ENCODE measurements at places on chromosomes 4 and X.

DNA sequence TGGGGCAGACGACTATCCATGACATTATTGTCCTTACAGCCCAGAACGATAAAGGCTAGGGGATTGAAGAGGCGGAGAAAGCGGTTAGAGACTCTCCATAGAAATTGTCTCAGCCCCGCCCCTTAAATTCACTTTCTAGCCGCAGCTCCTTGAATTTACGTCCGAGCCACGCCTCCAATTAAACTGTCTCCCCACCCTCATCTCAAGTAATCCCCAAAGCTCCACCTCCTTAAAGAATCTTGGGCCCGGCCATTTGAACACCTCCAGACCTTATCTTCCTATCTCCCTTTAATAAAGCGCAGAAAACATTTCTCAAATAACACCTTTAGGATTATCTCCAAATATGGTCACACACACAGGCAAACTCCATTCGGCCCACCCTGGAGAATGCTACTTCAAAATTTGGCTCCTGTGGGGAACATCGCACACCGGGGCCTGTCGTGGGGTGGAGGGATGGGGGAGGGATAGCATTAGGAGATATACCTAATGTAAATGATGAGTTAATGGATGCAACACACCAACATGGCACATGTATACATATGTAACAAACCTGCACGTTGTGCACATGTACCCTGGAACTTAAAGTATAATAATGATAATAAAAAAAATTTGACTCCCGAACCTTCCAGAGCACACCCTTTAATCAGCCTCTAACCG is 7.2 kb upstream of the MAGIX start:
- no peak for DNase-seq

DNA sequence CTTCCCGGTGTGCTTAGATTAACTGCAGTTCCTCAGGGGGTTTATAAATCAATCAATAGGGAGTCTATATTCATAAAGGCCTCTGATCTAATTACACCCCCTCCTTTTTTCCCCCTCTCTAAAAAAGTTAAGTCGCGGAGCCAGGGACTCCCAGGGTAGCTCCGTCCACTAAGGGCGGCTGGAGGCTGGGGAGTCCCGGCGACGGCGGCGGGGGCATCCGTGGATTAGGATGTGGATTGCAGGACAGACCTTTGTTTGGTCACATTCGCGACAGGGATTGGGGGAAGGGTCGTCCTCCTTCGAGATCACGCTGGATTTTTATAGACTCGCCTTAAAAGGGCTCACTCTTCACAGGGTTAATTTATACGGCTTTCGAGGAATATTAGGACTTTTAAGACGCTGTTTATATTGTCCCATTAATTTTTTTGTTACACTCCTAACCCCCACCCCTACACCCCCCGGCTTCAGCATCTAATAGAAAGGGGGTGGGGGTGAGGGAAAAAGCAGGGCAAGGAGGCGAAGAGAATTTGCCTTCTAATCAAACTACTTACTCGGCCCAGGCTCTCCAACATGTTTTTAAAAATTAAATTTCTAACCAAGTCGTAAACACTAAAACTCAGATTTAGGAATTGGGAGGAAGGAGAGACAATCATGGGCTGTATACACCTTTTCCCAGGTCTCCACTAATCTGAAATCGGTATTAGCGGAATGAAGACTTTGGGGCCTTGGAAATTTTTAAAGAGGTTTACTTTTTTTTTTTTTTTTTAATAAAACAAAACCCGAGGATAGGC is 8.5 kb downstream of the PITX2 start:
- DNase-seq = no peak

DNA sequence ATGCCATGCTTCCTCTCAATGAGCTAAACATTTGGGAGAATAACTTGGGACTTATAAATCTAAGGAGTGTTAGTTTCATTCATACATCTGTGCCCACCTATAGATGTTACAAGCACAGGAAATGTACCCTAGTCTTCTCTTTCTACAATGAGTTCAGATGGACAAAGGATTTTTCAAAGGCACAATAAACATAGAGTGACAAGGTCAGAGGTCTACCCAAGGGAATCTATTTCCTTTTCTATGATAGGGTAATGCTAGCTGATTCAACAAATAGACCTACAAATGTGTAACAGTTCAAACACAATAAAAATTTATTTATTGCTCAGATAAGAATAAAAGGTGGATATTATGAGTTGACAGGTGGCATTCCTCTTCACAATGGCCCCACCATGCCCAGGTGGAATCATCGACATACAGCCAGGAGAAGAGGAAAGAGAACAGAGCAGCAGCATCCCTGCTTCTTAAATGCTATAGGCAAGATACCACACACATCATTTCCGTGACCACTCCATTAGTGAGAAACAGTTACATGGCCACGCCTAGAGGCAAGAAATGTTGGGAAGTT is 421.8 kb downstream of the HNRNPD start:
- no peak for DNase-seq

GRCh38 chr4:128686810-128687209 is 122.7 kb upstream of the JADE1 start:
- no peak for DNase-seq

- no peak for DNase-seq
These were observed 1.1 kb downstream of the ITGB1BP2 start for GRCh38 chrX:71302461-71303213.

- no peak for DNase-seq
These were observed 71.2 kb downstream of the SUPT20HL2 start for GRCh38 chrX:24242649-24243175.

DNA sequence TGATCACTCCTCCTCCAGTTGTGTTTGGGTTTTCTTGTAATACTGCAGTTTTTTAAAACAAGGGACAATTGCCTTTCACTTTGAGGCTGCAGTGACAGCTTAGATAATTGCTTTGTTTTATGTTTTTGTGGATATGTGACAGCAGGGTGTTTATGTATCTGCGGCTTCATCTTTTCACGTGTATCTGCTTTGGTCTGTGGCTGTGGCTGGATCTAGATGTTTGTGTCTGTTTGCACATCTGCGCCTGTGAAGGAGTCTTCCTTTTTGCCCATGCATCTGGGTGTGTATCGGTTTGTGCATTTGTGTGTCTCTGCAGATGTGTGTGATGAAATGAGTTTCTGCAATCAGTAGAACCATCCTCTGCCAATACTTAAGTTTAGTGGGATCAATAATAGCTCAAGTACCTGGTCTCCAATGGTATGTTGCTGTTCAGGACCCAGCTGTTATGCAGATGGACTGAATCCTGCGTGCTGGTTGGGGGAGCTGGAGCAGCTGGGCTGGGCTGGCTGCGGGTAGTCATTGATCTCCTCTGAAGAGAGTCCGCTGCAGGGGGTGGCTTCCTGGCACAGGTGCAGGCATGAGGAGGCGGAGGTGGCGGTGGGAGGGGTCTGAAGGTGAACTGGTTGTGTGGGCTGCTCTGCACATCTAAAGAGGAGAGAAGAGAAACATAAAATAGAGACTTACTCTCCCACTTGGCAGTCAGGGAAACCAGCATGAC is 390.3 kb downstream of the SH2D1A start:
- no peak for DNase-seq

DNA sequence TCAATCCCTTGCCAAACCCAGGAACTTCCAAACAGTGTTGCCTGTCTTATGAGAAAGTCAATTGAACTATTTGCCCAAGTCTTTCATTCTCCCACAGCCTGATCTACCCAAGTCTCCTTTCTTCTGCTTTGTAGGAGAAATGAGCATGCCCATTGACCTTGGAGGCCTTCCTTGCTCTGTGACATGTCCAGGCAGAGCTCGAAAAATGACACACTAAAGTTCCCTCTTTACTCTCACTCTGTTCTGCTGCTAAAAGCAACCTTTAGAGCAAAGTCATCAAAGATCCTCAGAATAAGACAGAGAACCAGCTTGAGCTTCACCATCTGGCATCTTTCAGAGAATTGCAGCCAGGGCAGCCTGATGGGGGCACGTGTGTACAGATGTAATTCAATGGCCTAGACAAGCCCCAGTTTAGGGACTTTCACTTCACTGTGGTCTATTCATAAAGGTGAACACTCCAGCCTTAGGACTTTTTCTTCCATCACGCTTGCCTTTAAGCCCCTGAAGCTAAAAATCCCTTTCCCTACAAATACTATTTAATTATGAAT is 136.4 kb downstream of the AMELX start:
- no peak for DNase-seq

GRCh38 chr4:30714408-30715031 is 5.6 kb upstream of the PCDH7 start:
- no peak for DNase-seq

GRCh38 chr4:108829966-108830492 is 67.2 kb upstream of the ETNPPL start:
- DNase-seq = no peak

DNA sequence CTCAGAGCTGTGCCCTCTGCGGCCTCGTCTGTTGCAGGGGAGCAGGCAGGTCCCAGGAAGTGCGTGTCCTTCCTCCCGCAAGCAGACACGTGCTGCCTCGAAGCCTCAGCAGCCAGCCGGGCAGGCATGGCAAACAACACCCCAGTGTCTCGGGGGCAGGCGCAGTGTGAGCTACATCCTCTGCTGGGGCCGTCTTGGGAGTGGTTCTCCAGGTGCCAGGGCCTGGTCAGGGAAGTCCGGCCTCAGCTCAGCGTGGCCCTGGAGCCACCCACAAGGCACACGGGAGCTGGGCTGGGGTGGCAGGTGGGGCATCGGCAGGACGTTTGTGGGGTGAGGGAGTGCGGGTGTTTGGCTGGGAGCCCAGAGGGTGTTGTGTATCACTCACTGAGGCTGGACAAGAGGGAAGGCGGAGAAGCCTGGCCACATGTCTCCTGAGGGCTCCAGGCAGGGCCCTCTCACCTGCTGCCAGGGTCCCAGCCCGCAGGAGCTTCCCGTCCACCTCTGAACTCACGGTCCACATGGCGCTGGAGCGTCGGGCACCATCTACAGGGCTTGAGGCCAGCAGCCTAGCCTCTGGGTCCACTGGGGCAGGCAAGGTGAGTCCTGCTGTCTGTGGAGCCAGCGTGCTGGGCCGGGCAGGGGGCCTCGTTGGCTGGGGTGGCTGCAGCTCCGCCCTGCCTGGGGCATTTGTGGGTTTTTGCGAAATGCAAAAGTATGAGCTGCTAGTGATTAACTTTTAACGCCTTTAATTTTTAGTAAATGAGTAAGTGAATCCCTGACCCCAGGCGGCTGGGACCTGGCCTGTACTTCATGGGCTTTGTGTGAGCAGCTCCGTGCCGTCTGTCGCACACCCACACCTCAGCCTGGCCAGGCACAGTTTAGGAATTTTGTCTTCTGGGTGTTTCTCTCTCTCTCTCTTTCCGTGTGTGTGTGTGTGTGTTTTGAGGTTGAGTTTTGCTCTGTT is 17.3 kb upstream of the UVSSA start:
- DNase-seq = no peak

- no peak for DNase-seq
These were observed 98.0 kb downstream of the PSAPL1 start for GRCh38 chr4:7336732-7337131.

- DNase-seq = no peak
These were observed 8.1 kb downstream of the CSAG1 start for GRCh38 chrX:152725409-152725808.

DNA sequence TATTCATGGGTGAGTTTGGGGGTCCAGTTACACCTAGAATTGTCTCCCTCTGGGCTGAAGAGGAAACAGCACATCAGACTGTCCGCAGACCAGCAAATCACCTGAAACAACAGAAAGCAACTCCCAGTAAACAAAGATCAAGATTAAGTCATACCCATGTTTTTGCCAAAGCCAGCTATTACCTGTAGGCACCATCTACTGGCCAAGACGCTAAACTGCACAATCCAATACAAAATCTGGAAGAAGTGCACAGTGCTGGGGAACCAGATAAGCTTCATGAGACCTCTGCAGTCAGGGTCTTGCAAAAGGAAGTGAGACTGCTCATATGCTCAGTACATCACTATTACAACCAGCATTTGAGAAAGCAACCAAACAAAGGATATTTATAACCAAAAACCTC is 157.5 kb upstream of the ITM2A start:
- no peak for DNase-seq

DNA sequence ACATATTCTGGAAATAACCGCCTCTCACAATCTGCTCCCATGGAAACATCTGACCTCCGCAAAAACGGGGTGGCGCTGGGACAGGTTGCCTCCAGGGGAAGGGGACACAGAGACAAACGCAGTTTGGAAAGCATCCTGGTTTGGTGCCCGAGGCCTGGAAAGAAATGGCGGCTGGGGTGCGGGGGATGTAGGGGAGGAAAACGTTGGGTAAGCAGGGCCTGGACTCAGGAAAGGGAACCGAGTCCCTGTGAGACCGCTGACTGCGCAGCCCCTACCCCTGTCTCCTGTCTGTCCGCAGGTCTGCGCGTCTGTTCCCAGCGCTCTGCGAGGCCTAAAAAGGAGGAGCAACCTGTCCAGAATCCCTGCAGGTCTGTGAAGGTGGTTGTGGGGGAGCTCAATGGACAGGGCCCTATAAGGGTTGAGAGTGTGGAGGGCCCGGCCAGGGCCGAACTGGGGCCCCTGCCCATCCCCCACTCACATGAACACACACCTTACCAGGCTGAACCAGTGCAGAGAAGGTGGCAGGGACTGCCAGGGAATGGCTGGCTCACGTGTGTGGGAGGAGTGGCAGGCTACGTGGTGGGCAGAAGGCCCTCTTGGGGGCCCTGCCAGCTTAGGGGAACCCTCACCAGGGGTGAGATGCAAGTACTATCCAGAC is 672 bp downstream of the TCEAL3 start:
- DNase-seq = no peak

- no peak for DNase-seq
These were observed 1.1 kb downstream of the PLXNA3 start for GRCh38 chrX:154458954-154459778.

DNA sequence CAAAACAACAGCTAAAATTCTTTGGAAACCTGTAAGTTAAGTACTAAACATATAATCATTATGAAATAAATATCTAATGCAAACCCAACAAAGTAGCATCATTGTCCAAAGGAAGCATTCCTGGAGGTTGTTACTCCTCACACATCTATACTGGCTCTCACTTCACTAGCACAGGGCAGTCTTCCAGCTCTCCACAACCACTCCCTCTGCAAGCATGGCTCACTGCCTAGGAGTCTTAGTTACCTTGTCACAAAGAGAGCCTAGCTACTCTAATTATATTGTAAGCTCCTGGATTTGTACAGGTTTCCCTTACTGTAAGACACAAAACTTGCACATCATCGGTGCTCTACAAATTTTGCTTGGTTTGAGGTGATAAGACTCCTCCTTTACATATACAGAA is 76.1 kb downstream of the AMMECR1 start:
- DNase-seq = peak; percentile 14

DNA sequence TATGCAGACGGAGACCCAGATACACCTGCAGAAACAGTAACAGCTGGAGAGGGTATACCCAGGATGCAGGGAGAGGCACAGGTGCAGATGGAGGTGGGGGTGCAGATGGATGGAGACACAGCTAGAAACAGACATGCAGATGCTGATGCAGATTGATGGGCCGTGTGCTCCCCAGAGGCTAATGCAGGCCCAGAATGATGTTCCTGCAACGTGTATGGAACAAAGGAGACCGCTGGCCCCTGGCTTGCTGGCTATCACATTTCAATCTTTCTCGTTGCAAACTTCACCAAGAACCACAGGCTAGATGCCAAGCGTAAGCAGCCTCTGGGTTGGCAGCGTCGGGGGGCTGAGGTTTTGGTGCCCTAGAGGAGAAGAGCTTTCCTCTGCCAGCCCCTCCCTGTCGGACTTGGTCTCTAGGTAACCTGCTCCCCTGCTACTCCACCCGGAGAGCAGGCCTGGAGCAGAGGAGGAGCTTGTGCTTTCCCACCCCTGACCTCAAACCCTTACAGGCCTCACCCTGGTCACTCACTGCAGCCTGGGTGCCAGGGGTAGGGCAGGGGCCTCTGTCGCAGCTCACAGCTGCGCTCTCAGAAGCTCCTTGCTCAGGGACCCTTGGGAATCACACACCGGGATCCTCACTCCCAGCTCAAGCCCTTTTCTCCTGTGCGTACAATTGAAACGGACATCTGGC is 69.0 kb upstream of the PSAPL1 start:
- no peak for DNase-seq
